ENCODE measurements at places on chromosomes 6 and 20.

DNA sequence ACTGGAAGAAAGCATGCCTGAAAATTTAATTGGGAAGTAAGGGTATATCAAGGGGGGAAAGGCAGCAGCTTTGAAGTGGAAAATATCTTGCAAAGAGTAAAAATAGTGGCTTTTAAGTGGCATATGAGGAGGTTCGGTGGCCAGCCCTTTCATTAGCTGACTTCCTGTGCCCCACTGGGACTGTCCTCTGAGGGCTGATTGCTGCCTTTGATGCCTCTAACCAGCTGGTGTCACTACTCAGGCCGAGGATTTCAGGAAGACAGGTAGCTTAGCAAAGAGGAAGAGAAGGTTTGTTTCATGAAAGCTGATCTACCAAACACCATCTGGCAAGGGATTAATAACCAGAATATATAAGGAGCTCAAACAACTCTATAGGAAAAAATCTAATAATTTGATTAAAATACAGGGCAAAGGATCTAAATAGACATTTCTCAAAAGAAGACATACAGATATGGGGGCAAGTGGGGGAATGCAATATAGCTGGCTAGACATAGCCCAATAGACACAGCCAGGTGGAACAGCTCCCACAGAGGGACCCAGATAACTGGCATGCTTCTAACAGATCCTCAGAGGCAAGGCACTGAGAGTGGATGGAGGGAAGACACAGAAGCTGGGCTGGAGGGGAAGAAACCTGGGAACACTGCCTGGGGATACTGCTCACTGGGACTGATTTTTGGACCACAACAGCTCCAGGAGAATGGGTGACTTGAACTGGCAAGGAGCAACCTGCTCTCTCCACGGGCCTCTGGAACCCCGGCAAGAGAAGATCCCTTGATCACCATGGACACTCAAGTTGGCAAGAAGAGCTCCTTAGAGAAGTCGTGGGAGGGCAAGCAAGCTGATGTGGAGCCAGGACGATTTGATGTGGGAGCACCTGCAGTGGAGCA, 33.2 kb downstream of the CCN2 start:
- no peak for DNase-seq

DNA sequence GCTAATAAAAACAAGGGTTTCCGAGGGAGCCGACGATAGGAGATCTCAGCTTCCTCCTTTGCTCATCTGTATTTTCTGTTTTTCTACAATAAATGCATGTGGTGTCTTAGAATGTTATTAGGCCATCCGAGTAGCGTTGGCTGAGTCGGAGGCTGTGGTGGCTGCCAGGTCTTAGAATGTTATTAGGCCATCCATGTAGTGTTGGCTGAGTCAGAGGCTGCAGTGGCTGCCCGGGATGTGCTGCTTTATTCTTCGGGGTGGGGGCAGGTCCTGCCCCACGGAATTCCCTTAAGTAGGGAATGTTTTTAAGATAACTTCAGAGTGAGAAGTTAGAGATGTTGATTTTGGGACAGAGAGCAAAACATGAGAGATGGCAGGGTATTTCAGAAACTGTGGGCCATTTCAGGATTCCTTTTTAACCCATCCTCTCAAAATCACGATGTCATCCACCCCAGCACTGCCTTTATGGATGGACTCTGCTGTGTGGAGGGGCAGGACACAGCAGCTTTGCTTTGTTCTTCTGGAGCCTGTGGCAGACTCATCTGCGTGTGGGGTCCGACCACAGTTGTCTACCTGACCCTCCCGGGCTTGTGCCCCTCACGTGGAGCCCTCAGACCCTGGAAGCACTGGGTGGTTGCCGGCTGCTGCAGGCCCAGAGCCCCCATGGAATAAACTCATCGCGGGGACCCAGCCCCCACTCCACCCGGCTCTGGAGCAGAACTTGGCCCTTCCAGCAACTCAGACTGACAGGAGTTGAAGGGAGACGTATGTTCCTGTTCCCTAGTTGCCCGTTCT, 20.4 kb downstream of the OSBPL2 start:
- no peak for DNase-seq

GRCh38 chr20:11556410-11556809, 361.3 kb upstream of the BTBD3 start:
- DNase-seq: no peak

DNA sequence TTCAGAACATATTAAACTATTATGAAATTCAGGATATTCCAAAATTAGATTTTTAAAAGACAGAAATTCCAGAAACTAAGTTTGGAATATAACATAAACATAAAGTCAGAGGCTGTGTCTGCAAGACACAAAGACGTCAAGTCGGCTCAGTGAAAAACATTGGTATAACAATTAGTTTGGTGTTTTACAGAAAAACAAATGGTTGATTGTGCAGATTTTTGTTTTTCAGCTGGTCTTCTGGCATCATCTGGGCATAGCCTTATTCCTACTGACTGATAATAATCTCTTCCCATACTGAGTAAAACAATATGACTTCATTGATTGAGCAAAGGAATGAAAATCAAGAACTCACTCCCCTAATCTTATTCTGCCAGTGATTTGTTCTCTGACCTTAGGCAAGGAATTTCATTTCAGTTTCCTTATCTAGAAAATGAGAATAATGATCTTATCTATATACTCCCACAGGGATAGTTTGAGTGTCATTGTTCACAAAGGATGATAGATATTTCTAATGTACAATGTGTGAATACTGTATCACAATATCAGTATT, 84.3 kb downstream of the FRK start:
- DNase-seq: no peak

- DNase-seq: no peak
These were observed 12.2 kb upstream of the CDKN1A start for GRCh38 chr6:36666287-36666686.

DNA sequence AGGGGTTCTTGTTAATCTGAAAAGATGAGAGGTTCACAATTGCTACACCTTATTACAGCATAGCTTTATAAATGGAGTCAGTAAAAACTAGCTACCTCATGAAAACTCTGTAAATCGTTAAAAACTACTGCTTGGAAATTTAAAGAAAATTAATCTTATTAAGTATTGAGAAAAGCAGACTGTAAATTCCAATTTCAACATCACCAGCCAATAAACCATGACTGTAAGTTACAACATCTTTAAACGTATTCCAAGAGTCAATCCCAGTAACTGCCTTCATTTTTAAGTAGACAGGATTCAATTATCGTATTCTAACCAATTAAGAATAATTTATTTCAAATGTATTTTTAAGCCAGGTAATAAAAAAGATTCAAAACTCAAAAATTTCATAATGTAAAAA, 70.3 kb downstream of the ATG5 start:
- DNase-seq: no peak

- DNase-seq: no peak
These were observed 87.4 kb upstream of the KCNK16 start for GRCh38 chr6:39409889-39410288.

DNA sequence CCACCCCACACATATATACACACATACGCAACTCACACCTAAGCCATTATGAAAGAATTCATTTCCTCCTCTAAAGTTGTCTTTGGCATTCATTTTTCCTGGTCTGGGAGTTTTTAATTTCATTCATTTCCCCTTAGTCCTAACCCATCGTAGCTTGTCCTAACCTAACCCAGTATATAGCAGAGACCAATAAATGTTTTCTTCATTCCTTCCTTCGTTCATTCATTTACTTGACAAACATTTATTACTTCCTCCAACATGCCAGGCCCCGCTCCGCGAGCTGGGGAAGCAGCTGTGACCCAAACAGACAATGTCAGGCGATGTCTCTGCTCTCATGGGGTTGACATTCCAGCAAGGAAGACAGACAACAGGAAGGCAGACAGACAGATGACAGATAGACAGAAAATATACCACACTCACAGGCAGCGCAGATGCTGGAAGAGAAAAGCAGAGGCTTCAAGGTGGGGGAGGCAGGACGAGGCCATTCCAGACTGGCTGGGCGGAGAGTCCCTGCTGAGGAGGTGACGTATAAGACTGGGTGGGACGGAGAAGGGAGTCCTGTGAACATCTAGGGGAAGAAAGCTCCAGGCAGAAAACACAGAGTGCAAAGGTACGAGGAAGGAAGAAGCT, 33.7 kb upstream of the SIRPA start:
- no peak for DNase-seq

DNA sequence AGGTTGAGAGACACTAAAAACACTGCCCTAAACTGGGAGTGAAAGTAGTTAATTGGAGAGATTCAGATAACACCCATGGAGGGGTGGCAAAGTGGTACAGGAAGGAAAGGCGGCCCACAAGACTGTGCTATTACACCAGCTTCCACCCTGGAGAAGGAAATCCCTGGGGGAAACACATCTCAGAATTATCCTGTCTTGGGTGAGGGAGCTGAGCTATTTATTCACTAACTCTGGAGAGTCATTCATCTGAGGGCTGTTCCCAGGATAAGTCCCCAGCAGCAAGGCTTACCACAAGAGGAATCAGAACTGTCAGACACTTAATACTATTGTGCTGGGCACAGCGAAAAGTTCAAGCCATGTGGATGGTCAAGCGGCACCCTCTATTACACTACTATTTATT, 9.9 kb downstream of the TBCC start:
- DNase-seq: no peak

- no peak for DNase-seq
These were observed 25.0 kb upstream of the SH3BGRL2 start for GRCh38 chr6:79605968-79606764.

DNA sequence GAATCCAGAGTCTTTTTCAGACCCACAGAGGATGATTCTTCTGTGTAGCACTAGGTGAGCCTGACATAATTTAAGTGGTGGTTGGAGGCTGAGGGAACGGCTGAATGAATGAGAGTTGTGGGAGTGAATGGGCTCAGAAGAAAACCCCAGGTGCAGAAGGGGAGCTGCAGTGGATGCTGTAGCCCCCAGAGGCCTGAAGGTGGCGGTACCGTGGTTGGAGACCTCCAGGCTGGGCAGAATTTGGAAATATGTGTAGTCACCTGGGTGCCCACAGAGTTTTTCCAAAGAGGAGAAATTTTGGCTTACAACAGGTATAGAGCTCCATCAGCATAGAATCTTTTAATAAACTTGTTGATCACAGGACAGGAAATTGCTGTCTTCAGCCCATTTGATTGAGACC, 6.5 kb upstream of the RAET1G start:
- no peak for DNase-seq

DNA sequence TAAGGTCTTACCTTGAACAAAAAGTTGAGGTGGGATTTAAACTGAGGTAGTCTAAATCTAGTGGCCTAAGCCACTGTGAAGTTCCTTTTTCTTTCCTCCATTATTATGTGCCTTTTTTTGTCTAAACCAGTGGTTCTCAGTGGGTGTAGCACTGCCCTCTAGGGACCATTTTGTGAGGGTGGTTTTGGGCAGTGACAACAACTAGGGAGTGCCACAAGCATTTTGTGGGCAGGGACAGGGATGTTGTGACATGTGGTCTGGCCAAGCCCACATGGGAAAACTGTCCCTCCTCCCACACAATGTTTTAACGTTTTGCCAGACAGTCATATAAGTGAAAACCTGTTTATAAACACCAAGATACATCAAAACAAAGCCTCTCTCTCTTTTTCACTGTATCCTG, 899.4 kb upstream of the FLRT3 start:
- DNase-seq: no peak

GRCh38 chr6:107629548-107630129, 139.7 kb downstream of the SOBP start:
- no peak for DNase-seq

GRCh38 chr6:90098001-90098531, 198.6 kb downstream of the BACH2 start:
- DNase-seq: no peak

- no peak for DNase-seq
These were observed 23.7 kb upstream of the CFAP206 start for GRCh38 chr6:87384038-87384437.

DNA sequence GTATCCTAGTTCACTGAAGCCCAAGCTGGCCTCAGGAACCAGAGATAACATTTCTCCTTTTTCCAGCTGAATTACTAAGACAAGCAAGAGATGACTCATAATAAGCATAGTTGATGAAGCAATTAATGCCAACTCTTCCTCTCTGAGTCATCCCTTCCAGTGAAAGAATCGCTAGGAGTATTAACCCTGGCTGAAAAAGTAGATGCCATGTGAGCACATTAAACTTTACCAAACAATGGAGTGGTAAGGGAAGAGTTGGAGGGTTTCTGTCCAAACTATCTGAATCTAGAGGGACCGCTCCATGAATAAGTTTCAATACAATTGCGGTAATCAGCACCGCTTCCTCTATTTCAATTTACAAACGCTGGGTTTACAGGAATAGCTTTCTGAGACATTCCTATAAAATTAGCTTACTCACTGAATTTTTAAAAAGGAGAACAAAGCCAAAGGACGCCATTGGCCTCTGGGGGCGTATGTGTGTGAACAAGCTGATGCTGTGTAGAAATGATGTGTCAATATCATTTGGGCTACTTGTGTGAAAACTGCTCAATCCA, 48.3 kb downstream of the ATXN1 start:
- no peak for DNase-seq

DNA sequence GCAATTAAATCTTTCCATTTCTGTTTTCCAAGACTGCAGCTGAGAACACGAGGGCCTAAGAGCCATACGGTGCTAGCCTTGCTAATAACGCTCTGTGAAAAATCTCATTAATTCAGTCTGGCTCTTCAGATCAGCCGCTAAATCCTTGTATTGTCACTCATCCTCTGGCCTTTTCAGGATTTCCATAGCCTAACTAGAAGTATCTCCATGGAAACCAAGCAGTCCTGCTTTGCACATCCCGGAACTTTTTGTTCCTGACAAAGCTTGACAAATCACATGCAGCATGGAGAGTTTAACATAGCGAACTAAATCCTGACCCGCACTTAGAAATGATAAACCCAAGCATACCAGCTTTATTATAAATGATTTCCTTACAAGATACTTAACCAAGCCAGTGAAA, 383.7 kb downstream of the CD83 start:
- no peak for DNase-seq

- no peak for DNase-seq
These were observed 8.4 kb upstream of the EPB41L1 start for GRCh38 chr20:36145877-36146707.

DNA sequence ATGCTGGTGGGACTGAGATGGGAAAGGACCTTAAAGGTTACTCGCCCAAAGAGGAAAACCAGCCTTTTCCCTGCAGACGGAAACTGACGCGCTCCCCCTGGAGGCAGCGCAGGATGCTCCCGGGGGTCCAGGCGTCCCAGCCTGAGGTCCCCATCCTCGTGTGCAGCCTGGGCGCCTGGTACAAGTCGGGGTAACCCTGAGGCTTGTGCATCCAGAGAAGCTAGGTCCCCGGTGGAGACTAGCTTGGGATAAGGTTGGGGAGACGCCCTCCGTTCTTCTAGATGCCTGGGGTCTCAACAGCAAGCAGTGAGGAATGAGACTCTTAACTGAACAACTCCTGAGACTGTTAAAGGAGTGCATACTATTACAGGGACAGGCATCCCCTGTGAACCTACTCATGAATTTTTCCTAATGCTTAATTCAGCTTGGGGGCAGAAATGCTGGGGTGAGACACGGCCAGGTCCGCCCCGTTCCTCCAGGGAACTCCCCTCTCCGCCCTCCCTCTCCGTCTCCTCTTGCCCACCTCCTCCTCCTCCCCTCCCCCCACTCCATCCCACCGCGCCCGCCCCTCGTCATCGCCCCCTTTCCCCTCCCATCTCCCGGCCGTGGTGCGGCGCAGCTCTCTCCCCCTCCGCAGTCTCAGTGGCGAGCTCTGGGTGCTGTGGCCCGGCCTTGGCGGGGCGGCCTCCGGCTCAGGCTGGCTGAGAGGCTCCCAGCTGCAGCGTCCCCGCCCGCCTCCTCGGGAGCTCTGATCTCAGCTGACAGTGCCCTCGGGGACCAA, at the start of gene PRSS35:
Gene PRSS35, plus strand, starts transcription at position 634 of the 781 bp plus-strand sequence. CDS start 10,908 bp downstream, outside the sequence.
- DNase-seq: no peak
